ENCODE measurements at places on chromosomes 6 and 20.

GRCh38 chr20:77231-77630, 10.2 kb upstream of the DEFB125 start:
- DNase-seq: no peak

DNA sequence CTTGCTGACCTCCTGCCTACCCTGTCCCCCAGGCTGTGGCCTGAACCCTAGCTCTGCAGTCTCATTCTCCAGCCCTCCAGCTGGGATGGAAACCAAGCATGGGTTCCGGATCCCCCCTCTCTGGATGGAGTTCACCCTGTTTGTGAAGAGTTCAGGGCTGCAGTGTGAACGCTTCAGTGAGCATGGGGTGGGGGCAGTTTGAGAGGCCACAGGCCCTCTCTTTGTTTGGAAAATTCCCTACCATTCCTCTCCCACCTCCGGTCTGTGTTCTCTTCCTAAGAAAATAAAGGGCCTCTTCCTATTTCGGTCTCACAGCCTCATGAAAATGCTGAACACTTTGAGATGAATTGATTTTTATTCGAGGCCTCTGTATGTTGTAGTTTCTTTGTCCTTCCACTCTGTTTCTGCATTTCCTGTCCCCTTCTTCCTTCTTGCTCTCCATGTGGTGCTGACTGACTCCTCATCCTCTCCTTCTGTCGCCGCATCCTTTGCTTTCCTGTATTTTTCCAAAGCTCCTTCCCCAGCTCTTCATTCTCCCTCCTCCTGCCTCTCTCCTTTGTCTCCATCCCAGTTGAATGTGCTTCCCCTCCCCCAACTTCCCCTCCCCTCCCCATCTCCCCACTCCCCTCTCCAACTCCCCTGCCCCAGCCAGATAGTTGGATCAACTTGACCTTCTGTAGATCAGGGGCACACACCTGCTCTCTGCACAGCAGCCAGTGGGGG, 2.4 kb upstream of the KCNK5 start:
- DNase-seq: no peak

- no peak for DNase-seq
Observed at GRCh38 chr6:163496205-163496604, 81.7 kb downstream of the QKI start.

DNA sequence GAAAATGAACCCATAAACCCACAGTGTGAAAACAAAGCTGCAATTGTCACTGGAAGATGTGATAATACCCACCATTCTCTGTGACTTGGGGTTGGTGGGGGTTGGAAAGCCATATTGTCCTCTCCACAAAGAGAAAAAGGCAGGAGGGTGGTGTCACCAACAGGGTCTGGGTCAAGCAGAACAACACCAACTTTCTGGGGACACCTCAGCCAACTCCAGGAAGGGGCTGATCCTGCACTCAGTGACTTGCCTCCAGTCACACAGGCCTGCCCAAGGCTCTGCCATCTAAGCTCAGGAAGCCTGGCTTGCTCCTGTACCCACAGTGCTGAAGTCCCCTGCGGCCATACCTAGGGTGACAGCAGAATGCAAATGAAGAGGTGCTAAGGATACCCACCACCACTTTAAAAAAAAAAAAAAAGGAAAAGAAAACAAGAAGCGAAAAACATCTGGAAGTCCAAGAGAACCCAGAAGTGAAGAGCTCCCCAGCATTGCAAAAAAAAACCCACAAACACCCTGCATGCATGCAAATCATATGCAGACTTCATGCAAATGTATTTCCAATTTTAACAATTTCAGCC, 110.6 kb downstream of the PREX1 start:
- no peak for DNase-seq

- DNase-seq: no peak
Observed at GRCh38 chr6:165805067-165805555, 142.1 kb upstream of the PDE10A start.

GRCh38 chr6:89313006-89313405, 2.1 kb downstream of the GABRR2 start:
- DNase-seq: no peak

GRCh38 chr6:115948751-115949150, 111.9 kb downstream of the FRK start:
- DNase-seq: no peak

DNA sequence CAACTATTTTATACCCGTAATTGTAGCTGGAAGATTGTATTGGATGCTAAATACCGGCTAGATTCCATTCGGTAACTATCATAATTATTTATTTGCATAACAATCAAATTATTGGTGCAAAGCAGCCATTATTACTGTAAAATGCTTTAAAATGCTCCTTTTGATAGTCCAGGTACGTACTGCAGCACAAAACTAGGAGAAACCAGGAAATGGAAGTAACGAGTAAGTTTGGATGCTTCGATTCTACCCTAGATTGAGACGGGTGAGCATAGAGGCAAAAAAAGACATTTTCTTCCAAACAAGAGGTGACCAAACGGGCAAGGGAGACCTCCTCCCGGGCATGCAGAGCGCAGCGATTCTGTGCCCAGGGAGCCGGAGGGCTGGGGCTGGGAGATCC, 469 bp upstream of the XRN2 start:
- no peak for DNase-seq

DNA sequence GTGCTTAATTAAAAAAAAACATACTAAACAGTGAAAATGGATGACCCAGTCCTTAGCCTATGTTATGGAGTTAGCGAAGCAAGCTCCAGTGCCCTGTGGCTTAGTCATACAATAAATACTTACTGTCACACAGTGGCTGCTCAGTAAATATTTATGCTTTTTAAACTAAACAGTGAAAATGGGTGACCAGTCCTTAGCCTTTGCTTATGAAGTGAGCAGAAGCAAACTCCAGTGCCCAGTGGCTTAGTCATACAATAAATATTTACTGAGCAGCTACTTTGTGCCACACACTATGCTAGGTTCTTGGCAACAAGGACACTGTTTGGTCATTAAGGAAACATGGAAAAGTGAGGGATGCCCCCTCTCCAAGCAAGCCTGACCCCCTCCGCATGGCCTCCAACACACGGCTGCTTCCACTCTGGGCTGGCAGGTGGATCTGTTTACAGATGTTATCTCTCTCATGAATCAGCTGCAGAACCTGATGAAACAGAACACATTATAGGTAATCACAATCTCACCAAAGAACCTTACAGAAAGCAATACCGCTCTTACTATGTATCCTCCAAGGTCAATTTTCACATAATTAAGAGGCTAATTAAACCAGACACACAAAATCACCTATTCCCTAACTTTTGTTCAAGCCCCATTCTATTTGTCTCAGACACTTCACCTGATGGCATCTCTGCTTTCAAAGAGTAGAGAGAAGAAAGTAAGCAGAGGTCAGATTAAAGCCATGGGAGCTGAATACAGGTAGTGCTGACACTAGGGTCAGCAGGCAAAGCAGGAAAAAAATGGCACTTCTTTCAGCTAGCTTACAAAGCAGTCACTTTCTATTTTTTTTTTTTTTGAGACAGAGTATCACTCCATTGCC, 27.3 kb downstream of the CDK5RAP1 start:
- DNase-seq: peak; percentile 7

DNA sequence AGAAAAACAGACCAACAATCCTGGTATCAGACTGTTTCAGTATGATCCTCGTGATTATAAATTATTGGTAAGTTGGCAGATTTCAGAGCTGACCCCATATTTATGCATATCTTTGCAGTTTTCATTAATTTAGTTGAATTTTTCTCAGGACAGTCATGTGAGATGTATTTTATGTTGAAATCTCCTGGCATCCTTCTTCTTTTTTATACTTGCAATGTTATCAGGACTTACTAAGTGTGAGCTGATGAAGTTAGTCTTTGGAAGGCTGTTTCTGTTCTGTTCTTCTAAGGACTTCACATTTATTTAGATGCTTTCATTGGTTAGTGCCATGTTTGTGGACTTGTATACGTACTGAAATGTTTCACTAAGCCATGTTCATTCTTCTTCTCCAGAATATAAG, 17.2 kb downstream of the SMPDL3A start:
- no peak for DNase-seq

GRCh38 chr20:30949761-30950160, 307.7 kb upstream of the DEFB115 start:
- no peak for DNase-seq

DNA sequence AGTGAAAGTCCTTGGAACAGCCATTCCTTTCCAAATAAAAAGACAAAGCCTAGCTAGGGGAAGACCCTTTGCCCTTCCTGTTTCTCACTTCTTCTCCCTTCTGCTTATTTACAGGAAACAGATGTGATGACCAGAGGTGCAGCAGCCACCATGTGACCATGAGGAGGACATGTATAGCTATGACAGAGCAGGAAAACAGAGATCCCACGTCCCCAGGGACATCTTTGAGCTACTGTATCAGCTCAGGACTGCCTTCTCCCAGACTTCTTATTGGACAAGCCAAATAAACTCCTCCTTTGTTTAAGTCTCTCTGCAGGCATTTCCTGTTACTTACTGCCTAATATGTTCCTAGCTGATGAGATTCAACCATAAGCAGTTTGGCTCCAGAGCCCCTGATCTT, 133.1 kb upstream of the MLN start:
- no peak for DNase-seq

DNA sequence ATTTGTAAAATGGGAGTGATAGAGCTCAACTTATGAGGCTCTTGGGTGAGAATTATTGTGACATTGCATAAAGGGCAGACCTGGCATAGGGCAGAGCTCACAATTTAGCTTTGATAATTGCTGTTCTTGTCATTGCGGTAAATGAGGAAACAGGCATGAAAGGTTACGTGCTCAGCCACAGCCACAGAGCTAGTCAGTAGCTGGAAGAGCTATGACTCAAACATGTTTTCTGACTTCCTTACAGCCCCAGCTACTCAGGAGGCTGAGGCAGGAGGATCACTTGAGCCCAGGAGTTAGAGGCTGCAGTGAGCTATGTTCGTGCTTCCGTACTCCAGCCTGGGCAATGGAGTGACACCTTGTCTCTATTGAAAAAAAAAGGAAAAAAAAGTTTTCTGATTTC, 3.5 kb upstream of the GHRH start:
- DNase-seq: no peak

GRCh38 chr6:88074791-88075190, 27.1 kb downstream of the SPACA1 start:
- no peak for DNase-seq

DNA sequence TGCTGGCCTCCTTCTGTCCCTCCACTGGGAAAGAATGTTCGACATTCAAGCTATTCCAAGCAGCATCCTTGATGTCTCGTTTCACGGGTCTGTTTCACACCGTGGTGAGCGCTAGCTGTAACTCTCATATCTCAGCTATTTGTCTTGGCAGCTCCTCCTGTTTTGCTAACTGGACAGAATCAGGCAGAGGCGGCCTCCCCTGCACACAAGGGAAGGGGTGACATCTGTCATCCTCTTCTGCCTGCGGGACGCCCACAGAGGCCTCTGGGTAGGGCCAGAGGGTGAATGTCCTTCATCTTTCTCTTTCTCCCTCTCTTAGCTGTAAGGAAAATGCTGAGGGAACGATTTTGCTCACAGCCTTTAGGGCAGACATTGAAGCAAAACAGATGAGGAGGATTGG, 232.8 kb upstream of the GMDS start:
- no peak for DNase-seq

DNA sequence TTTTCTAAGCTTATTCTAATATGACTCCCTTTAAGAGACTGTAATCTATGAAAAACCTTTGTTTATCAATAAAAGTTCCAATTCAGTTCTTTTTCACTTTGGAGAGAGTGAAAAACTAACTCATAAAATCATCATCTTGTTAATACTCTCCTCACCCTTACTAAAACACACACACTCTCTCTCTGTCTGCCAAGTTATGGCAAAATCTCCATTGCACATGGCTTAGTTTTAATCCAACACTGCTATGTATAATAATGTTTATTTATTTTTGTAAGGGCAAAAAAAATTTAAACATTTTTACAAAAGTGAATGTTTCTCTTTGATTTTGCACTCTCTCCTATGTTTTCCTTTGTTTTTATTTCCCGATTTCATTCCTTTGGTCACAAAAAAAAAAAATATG, 253.2 kb downstream of the BMP7 start:
- DNase-seq: no peak

DNA sequence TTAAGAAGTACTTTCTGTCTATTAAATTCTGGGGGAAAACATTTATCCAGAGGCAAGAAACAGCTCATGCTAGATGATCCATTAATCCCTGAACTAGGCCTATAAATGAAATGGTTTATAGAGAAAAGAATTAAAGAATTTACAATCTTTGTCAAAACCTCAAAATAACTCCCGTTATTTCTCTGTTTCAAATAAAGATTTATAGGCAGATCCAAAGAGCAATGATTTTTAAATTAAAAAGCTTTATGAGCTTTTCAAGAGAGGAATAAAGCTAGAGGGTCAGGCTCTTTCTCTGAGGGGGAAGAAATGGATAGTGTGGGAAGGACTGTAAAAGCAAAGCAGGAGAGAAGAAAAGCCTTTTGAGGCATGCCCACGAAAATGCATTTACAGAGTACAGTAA, 82.5 kb upstream of the OGFRL1 start:
- no peak for DNase-seq

- no peak for DNase-seq
Observed at GRCh38 chr6:167690931-167691330, 135.8 kb upstream of the AFDN start.

DNA sequence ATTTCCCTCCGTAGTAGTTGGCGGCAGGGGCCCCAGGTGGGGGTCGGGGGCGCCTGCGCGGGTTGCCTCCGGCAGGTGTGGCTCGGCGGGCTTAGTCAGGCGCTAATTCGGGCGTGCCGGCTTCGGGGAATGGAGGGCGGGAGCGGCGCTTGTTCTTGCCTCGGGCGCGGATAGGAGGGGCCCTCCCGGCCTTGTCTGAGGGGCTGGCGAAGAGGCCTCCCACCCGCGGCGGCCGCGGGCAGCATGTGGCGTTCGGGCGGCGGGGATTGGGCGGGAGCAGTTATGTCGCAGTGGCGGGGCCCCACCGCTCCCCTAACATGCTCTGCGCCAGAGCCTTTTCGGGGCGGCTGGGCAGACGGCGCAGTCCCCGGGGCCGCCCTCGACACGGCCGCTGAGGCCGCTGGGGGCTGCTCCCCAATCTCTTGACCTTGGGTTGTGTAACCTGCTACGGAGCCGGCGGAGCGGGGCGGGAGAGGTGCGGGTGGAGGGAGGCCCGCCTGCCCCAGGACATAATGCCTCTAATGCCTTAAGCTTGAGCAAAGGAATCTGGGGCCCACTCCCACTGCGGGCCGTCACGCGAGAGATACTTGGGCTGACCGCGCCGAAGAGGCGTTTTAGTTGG, 1.1 kb downstream of the AMD1 start:
- DNase-seq: peak; percentile 52

GRCh38 chr6:108560463-108561308, at the start of gene FOXO3:
TSS of gene FOXO3 (plus strand) at chr6:108560917. CDS start at chr6:108561209, 292 bp downstream.
- peak; percentile 72 for DNase-seq
